Nucleus accumbens (tissue), 56 donors: ENCODE measurements at places on chromosomes 6 and 20.

GRCh38 chr6:31430449-31430848 lies 27.1 kb downstream of the MICA start:
- DNase-seq = no peak

DNA sequence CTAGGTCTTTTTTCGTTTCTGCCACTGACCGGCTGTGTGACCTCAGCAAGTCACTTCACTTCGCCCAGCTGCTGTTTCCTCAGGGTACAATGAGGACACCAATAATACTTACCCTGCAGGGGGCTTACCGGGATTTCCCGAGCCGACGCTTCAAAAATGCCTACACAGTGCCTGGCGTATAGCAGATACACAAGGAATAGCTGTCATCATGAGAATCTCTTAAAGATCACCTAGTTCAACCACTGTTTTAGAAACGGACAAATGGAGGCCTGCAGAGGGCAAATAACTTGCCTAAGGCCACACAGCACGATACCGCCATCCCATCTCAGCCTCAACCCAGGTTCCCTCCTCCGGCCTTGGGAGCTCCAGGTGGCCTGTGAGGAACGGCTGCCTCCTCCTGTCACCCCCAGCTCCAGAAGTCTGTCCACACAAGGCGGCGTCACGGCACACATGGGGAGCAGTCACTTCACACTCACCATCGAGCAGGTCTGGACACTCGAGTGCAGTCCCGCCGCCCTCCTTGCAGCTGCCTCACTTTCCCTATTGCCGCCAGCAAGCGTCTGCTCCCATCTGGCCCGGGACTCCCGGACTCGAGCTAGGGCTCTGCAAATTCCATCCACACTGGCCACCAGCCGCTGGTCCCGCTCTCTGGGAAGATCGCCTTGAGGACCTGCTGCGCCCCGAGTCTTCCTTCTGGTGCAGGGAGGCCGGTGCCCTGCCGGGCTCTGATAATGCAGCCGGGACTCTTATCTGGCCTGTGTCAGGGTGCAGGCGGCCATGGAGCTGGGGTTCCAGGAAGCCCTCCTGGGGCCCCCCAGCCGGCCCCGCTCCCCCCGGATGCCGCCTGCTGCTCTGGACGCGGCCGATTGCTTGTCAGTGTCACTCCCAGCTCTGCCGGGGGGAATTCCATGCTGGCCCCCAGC lies at the start of gene RIPOR3:
TSS of gene RIPOR3 (minus strand) at position 893 of the 923 bp plus-strand sequence. CDS start at position 479, 414 bp downstream.
- DNase-seq = no peak

DNA sequence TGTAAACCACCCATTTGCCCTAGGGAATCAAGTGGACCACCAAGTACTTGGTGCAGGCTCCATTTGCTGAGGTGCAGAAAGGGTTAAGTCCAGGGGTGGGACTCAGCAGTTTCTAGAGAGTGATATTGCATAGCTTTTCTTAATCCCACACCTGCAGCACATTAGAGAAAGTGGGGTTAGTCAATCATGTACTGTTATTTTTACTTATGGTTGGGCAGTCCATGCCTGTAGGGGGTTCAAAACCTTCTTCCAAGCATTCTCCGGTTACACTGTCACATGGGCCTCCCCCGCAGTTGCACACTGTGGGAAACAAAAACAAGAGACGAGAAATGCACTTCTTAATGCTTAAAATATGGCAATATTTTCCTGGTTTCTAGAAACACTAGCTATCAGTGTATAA lies 65.5 kb downstream of the LAMA4 start:
- no peak for DNase-seq

DNA sequence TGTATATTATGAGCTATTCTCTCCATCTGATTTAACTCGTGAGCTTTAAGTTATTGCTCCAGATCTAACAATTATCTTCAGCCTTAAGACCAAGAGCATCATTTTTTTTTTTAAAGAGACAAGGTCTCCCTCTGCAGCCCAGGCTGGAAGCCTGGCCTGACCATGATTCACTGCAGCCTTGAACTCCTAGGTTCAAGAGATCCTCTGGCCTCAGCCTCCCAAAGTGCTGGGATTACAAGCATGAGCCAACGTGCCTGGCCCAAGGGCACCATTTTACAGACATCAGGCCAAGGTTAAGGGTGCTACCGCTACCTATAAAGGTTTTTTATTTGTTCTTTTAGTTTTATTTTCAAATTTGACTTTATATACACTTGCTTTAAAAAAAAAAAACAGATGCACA lies 2.3 kb downstream of the SUPT3H start:
- DNase-seq = no peak

GRCh38 chr6:55833284-55833683 lies 42.1 kb downstream of the BMP5 start:
- no peak for DNase-seq

GRCh38 chr20:61300709-61301108 lies 48.6 kb downstream of the CDH4 start:
- DNase-seq = no peak
